Smooth muscle cell of the brain vasculature (primary cell): ENCODE measurements at places on chromosomes 13 and 19.

DNA sequence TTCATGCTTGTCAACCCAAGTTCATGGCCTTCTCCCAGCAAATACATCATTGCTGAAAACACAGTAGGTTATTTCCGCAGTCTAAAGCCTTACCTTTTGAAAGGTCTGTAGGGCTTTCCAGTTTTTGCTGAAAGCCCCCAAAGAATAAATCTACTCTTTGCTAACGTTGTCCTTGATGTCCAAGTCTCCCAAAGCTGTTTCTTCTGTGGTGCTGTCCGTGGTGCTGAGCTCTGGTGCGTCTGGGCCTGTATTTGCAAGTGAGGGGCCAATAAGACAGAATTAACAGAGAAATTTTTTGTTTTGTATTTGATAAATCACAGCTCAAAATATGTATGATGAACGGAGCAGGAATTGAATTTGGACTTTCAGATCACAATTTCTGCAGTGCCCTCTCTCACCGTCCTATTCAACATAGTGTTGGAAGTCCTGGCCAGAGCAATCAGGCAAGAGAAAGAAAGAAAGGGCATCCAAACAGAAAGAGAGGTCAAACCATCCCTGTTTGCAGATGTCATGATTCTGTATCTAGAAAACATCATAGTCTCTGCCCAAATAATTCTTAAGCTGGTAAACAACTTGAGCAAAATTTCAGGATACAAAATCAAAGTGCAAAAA, 9.8 kb upstream of the LGALS16 start:
- DNase-seq = no peak

GRCh38 chr19:19134687-19135158, 3.6 kb downstream of the TMEM161A start:
- no peak for DNase-seq

- no peak for DNase-seq
These were observed 143.3 kb downstream of the DCLK1 start for GRCh38 chr13:35987572-35988513.

DNA sequence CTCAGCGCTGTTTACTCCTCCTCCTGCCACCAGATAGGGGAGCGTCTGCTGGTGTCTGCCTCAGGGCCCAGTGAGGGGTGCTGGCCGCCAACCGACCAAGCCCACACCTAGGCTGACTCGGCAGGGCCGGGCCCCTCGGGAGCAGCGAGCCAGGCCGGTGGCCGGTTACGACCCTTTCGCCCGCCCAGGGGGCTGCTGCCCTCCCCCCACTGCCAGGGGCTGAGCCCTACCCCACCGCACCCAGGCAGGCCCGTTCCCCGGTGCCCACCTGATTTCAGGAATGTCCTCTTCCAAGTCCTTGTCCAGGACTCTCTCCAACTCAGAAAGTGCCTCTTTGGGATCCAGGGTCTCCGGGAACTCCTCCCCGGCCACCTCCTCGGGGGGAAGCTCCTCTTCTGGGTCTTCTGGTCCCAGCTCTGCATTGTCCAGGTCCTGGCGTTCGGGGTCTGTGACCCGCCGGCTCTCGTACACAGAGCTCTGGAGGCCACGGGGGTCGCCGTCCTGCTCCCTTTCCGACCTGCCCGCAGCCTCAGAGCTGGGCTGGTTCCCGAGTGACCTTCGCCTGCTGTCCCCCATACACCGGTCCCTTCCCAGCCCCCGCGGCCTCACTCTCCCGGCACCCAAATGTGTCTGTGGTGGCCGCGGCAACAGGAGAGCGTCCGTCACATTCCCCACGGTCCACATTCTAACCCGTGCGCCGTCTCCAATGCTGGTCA, 31.0 kb upstream of the MIER2 start:
- DNase-seq = no peak

- no peak for DNase-seq
These were observed 168.6 kb downstream of the POSTN start for GRCh38 chr13:37429976-37430375.

GRCh38 chr19:8336660-8337059, 6.4 kb downstream of the KANK3 start:
- DNase-seq = no peak

GRCh38 chr19:7910321-7911161, 4.1 kb upstream of the TGFBR3L start:
- DNase-seq = no peak

GRCh38 chr19:39737351-39737750, 478 bp downstream of the CLC start:
- DNase-seq = no peak

GRCh38 chr13:94331281-94331680, 148.2 kb downstream of the DCT start:
- DNase-seq = no peak

GRCh38 chr13:99237981-99238662, 20.1 kb downstream of the GPR18 start:
- no peak for DNase-seq

DNA sequence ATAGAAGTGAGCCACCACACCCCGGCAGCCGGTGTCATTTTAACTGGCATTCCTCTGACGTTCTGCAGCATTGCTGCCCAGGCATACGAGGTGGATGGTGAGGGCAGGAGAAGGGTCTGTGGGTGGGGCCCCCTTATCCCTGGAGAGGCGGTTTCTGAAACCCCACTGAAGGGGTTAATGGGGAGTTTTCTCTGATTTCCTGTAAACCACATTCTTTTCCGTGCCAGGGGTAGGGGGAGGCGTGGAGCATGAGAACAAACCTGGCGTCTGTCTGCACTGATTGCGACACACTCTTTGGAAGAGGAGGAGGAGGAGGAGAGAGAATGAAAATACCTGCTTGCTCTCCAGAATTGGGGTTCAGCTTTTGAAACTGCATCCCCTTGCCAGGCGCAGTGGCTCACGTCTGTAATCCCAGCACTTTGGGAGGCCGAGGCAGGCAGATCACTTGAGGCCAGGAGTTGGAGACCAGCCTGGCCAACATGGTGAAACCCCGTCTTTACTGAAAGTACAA, 2.7 kb upstream of the C3 start:
- no peak for DNase-seq

DNA sequence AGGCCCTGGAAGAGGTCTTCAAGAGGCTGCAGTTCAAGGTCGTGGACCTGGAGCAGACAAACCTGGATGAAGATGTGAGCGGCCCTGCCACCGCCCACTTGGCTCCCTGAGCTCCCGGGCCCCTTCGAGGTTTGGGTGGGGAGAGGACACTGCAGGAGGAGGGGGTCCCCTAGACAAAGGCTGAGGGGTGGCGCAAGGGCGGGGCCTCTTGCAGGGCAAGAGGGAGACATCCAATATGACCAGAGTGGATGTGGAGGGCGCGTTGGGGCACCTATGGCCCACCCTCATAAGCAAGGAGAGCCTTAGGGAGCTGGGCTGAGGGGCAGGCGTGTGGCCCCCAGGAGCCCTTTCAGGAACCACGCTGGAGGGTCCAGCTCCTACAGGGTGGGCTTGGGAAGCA, 20.2 kb downstream of the NKPD1 start:
- no peak for DNase-seq

- DNase-seq = no peak
These were observed 12.0 kb downstream of the BCAM start for GRCh38 chr19:44820648-44821609.

DNA sequence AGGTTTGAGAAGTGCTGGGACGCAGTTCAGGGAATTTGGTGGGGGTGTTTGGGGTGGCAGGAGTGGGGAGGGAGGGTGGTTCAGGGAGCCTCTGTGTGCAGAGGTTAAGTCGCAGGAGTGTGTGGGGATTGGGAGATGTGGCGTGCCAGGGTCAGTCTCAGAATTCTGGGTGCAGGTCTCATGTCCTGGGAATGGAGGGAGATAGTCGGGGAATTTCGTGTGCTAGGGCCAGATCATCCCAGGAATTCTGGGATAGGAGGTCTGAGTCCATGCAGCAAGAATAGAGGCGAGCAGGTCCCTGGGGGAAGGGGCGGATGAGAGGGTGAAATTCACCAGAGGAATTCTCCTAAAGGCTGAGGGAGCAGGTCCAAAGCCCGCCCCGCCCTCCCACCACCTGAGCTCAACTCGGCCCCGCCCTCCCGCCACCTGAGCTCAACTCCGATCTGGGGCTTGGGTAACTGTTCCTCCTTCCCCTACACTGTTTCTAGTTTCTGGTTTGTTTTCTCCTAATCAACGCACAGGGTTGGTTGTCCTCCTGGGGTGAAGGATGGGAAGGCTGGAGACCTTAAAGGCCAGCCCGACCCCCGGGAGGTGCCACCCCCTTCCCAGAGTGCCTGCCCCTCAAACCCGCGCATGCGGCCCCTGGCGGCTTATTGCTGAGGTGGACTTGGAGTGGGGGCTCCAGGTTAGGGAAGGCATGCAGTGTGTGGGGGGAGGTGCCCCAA, 15.2 kb downstream of the KCNC3 start:
- DNase-seq = no peak

- DNase-seq = no peak
These were observed 119.7 kb downstream of the ABCC4 start for GRCh38 chr13:95181586-95181985.

DNA sequence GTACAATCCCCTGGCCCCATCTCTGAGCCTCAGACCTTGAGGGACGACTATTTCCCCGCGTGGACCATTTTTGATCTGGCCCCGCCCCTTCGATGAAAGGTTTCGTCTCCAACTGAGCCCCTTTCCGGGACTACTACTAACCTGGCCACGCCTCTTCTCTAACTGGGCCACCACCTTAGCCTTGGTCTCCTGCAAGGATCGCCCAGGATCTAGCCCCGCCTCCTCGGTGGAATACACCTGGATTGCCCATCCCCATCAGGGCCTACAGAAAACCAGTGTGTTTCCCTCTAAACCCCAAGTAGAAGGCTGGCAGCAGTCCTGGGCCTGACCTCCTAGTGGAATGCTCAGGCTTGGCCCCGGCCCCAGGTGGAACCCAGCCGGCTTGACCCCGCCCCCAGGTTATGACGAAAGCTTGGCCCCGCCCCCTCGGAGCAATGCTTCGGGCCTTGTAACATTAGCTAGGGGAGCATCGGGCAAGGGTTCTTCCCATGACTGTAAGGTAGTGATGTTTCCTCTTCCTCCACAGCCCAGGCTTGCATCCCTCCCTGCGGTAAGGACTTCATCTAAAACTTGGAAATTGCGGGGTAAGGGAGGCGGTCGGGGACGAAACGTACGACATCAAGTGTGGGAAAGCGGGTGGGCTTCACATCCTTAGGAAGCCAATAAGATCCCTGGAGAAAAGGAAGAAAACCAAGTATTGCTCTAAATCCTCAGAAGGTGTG, 9.1 kb downstream of the SPACA6 start:
- DNase-seq = no peak

DNA sequence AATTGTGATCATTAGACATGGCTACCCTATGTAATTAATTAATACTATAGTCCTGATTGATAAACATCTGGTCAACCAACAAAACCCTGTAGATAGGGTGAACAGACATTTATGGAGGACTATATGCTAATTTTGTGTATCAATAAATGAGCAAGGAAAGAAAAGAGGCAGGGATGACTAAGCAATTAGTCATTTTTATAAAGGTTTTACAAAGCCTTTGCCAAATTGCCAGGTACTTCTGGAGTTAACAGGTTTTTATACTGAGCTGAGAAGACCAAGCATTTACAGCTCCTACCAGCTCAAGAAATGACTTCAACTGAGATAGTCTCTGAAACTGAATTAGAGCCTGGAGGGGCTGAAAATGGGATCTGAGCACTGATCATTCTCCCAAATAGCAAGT, 186.8 kb upstream of the PRR20A start:
- no peak for DNase-seq

- no peak for DNase-seq
These were observed 845.8 kb upstream of the SLITRK5 start for GRCh38 chr13:86825410-86825809.

DNA sequence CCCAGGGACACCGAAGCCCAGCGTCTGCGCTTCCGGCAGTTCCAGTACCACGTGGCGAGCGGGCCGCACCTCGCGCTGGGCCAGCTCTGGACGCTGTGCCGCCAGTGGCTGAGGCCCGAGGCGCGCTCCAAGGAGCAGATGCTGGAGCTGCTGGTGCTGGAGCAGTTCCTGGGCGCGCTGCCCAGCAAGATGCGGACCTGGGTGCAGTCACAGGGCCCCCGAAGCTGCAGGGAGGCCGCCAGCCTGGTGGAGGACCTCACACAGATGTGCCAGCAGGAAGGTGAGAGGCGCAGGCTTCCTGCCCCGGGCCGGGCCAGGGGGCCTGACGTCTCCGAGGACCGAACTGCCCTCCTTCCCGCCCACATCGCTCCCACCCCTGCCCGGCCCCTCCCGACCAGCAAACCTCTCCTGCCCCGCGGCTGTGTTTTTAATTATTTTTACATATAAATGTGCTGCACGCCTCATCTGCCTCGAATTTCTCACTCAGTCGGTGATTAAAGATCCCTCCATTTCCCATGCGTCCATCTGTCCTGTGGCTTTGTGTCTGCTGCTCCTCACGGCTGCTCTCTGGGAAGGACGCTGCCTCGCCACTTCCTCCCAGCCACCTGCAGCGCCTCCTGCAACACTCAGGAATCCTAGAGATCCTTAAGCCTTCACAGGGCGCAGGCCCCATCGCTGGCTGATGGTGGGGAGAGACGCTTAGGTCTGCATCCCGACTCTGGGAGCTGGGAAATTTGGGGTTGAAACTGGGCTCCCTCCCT, 4.3 kb downstream of the ZSCAN1 start:
- no peak for DNase-seq

GRCh38 chr13:22014469-22014868, 343.6 kb downstream of the FGF9 start:
- no peak for DNase-seq

GRCh38 chr13:92602560-92602959, 624.0 kb upstream of the GPC6 start:
- DNase-seq = no peak

DNA sequence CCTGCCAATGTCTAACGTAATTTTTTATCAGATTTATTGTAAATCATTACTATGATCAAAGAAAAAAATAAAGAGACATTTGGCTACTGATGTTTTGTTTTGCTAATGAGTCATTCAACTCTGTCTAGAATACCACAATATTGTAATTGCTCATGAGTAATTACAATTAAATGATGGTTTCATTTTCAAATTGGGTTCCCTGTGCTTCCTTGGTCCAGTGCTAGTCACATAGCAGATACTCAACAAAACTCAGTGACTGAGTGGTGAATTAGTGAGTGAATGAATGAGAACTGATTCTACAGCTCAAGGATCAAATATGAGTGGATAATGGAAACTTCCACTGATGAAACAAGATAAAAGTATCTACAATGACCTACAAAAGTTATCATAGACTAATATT, 304.7 kb downstream of the POU4F1 start:
- DNase-seq = no peak

GRCh38 chr13:96473526-96474180, 383.7 kb downstream of the HS6ST3 start:
- DNase-seq = no peak

GRCh38 chr19:342801-343421, 1.7 kb downstream of the MIER2 start:
- no peak for DNase-seq

- DNase-seq = no peak
These were observed 8.1 kb upstream of the CSNK1A1L start for GRCh38 chr13:37113534-37113933.

DNA sequence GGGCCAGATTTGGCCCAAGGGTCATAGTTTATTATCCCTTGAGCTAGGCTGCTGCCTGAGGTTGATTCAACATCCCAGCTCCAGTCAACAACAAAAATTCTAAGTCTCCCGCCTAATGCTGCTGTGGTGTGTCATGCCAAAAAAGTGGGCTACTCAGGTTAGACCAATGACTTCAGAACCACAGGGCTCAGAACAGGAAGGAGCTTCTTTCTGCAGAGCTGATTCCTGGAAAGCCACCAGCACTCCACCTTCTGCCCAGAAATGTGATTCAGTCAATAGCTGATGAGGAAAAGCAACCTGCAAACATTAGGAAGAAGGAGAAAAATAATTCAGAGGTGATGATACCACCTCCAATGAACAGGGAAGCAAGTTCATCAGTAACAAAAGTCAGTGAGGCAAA, 56.1 kb upstream of the SERPINE3 start:
- DNase-seq = no peak
